Neural progenitor cell (in vitro differentiated cells): ENCODE measurements at places on chromosomes 5 and 9.
A peak's percentile ranks its signal among the peaks of the same experiment; 100 is the strongest.

DNA sequence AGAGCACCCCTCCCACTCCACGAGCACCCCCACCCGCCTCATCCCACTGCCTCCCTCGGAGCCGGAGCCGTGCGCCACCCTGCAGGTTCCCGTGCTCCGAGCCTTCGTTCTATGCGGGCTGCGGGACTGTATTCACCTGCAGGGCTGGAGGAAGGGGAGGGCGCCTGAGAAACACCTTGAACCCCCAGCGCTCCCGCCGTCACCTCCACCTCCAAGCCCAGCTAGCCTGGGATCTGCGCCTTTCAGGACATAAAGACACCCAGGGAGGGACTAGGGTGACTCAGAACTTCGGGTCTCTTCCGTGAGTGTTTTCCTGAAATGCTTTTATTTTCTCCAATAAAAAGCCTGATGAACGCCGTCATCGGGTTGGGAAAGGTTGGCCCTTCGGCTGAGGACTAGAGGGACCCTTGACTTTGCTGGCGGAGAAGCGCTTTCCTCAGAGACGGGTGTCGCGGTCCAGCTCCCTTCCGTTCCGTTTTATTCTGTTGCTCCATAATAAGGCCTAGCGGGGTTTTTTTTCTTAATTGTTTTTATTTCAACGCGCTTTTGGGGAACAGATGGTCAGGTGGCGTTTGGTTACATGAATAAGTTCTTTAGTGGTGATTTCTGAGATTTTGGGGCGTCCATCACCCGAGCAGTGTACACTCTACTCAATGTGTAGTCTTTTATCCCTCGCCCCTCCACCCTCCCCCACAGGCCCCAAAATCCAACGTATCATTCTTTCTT, 4.6 kb downstream of the TLX3 start:
- peak; percentile 12 for DNase-seq

- peak; percentile 40 for DNase-seq
Measured at GRCh38 chr5:122170620-122171019, 41.3 kb downstream of the ZNF474 start.

GRCh38 chr9:78278177-78278777, 18.6 kb upstream of the PSAT1 start:
- no peak for DNase-seq

DNA sequence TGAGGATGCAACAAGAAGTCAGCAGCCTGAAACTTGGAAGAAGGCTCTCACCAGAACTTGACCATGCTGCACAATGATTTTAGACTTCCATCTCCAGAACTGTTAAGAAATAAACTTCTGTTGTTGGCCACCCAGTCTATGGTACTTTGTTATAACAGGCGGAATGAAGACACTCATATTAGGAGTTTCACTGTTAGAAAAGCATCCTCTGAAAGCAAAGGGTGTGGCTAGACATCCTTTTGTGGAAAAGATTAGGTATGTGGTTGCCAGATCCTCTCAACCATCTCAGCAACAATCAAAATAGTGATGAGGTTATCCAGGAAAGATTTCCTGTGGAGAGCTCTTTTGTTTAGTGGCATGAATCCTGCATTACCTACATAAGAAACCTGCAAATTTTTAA, 20.7 kb downstream of the ITGA2 start:
- no peak for DNase-seq

DNA sequence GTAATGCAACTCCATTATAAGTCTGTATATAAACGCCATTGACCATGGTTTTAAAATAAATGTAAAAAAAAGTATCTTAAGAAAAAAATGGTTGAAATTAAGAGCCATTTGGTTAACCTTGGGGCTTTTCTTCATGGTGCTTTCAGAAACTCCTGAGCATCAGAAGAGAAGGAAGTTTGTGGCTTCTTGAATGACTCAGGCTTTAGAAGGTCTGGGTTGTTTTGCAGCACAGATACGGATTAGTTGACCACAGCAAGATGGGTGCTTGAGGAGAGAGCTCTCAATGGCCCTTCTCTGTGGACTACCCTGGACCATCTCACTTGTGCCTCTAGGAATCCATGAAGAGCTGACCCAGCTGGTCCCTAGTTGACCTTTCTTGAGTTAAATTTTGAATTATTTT, 189.5 kb downstream of the TMEM38B start:
- DNase-seq = no peak

DNA sequence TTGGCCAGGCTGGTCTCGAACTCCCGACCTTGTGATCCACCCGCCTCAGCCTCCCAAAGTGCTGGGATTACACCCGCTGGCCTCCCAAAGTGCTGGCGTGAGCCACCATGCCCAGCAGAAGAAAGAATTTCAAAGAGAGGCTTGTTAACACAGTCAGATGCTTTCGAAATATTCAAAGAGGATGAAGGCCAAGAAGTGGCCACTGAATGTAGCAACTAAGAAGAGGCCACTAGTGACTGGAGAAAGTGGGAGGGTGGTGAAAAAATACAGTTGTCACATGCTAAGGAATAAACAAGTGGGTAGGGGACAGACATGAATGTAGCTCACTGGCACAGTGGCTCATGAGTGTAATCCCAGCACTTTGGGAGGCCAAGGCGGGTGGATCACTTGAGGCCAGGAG, 13.0 kb upstream of the TPM2 start:
- no peak for DNase-seq

DNA sequence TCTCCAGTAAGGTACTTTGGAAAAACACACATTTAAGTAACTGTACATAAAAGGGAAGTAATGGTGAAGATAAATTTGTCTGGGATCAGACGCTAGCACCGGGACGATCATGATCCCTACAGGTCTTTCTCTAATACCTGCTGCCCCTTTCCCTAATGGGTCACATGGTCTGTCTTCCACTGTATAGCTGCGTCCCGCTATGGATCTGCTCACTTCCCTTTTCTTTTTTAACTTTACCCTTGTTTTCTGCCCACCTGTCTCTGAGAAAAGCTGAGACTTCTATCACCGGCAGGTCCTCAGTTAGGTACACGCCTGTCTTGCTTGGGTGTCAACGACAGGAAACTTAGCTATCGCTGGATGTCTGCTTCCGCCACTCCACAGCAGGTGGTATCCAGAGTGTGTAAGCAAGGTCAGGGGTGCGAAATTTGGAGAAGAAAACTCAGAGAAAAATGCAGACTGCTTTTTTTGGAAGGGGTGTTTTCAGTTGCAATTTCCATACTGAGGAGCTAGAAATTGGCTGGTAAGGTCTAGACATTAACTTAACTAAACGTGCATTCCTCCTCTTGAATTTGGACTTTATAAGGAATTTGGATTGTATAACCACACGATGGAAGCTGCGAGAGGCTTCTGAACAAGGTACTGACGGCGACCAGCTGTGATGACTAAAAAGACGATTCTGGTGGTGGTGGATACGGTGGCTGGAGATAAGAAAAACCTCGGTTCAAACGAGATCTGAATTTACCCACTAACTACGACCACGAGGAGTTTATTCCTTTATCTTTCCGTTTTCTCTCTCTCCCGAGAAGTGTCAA, 1.1 kb upstream of the ICE1 start:
- no peak for DNase-seq

- no peak for DNase-seq
Measured at GRCh38 chr5:157952374-157952685, 93.4 kb upstream of the CLINT1 start.

DNA sequence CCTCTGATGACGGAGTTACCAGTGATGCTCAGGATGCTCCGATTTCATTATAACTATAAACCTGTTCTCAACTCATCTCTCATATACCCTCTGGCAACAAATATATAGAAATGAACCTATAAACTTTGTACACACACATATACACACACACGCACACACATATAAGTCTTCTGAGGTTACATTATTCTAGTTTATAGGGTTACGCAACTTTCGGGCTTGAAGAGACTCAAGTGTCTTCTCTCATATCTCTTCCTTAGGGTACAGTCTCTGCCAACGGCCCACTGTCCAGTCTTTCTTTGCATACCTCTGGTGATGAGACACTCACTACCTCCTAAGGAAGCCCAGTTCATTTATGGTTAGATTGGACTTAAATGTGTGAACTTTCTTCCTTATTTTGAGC, 69.4 kb upstream of the TBC1D2 start:
- DNase-seq = no peak

GRCh38 chr9:92360083-92360482, 34.3 kb downstream of the CENPP start:
- DNase-seq = no peak

- DNase-seq = no peak
Measured at GRCh38 chr5:72226950-72227349, 93.1 kb downstream of the MRPS27 start.

DNA sequence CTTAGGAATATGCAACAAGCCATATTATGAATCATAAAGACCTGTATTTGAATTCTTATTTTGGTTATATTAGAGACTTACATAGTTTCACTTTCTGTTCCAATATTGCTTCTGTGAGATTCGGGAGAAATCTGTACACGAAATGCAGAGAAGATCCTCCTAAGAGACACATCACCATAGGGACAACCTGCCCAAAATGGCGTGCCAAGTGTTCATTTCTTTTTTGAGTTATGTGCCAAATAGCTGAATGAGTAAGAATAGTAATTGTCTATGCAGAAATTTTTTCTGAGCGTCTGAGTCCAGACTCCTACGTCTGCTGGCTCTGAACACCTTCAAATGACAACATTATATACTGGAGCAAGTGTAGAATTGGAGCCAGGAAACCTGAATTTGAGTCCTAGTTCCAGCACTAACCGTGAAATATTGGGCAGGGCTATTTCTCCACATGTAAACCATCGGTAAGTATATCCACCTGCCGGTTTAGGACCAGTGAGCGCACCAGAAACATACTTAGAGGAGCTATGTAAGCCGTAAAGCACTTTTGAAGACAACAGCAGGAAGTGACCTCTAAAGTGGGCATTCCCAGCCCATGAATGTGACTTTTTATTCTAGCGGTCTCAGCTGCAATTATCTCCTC, 163.9 kb upstream of the DMRT1 start:
- DNase-seq = no peak

DNA sequence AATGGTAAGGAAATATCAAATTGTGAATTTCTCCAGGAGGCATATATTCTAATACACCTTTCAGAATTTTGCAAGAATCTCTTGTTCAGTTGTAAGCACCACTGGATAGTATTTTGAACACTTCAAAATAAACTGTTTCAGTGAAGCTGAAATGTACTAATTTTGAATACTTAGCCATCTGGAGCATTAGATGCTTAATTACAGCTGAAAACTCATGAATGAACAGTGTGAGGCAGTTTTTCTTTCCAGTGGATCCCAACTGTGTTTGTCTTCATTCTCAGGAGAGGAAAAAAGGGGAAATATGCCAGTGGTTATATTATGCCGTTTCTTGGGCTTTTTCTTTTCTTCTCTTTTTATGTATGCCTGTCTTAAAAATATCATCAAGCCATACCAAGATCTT, 306.0 kb upstream of the SEMA6A start:
- DNase-seq = no peak

DNA sequence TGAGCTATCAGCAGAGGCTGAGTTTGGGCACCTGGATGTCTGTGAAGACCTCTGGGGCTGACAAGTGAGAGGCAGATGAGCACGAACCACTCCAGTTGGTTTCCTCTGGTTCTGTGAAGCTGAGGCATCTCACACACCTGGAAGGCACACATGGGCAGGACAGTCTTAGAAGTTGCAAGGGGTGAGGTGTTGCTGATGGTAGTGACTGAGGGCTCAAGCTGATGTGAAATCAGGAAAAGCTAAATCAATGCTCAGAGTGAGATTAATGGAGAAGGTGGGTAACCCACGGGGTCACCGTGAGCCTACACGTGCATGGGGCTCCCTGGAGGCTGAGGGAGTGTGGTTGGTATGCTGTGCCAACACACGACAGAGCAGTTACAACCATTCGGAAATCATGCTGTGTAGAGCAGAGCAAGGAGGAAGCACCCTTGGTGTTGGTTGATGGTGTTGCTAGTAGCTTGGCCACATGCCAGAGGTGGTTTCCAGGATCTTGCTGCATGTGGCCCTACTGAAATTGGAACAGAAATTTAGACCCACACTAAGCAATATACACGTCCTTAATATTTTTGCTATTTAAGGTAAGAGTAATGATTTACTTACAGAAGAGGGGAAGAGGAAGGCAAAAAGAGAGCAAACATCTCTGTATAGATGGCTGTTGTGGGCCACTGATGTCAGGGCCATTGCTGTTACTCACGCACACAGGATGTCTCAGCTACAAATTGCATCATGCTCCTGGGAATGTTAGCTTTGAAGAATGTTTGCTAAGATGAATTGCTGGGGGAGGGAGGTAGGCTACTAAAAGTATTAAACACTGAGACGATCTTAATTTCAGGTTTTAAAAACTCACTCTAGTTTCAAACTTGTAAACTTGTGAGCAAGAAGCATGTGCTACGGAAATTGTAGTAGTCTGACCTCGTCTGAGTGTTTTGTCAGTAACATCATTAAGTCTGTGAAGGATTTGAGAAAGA, 170.5 kb downstream of the ARHGEF28 start:
- DNase-seq = no peak

GRCh38 chr9:114779352-114779845, 26.4 kb downstream of the TNFSF15 start:
- no peak for DNase-seq

DNA sequence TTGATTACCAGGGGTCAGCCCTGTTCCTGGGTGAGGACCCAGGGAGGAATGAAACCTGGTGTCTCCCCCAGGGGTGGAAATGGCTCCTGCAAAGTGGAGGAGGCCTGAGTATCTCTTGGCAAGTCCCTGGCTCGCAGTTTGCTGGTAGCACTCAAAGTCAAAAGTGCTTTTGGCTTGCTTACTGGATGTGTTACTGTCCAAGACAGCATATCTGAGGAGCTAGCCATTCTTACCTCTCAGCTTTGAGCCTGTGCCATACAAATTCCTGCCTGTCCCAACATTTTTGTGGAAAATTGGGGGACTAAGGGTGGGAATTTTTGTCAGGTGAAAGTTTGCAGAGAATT, 9.9 kb downstream of the ZNF618 start:
- no peak for DNase-seq

- DNase-seq = no peak
Measured at GRCh38 chr5:28084069-28084468, 1045.7 kb upstream of the CDH9 start.

- no peak for DNase-seq
Measured at GRCh38 chr9:115237385-115237998, 119.5 kb upstream of the TNC start.

DNA sequence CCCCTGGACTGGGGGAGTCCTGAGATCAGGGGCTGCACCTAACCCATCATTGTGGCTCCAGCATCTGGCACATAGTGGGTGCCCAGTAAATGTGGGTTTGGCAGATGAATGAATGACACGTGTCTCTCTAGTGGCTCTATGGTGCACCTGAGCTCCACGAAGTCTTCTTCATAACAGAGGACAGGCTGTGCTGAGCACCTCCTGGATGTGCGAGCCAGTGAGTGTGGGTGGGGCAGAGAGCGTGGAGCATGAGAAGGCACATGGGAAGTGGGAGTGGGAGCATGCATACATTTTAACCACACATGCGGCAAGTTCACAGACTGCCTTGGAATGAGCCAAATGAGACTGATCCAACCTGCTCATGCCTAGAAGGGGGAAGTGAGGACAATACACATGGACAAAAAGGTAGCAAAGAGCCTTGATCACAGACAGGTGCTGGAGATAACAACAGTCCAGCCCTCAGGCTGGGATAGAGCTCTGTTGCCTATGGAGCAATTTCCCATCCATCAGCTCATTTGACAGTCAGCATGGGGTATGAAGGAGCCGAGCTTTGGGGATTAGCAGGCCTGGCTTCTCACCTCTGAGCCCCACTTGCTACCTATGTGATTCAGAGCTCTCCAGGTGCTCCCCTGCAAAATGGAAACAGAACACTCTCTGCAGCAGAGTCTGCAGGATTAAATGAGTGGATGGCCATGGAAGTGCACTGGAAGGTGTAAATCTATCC, 76.2 kb upstream of the TBC1D2 start:
- no peak for DNase-seq
